CD4-positive, alpha-beta T cell (primary cell): ENCODE measurements at places on chromosomes 1 and 21. TPM values are rescaled to one million over a fixed set of nuclear protein-coding genes. Genes with fewer than 3 reads are reported as not detected.

The ATF3 gene
- 12.7 TPM for total RNA-seq

- no peak overlapping the region for H3K27ac ChIP-seq
- no peaks in the 10 kb centered on the region for H3K27me3 ChIP-seq
- no peaks in the 10 kb centered on the region for H3K36me3 ChIP-seq
- no peaks in the 10 kb centered on the region for H3K4me1 ChIP-seq
- no peak for DNase-seq
These were observed 53.6 kb downstream of the GLUL start for GRCh38 chr1:182337736-182338571.

- no peaks in the 10 kb centered on the region for H3K27me3 ChIP-seq
- DNase-seq: no peak
- peak overlapping the region; percentile 71 for H3K4me3 ChIP-seq
These were observed 2.2 kb downstream of the ZNF436 start for GRCh38 chr1:23367451-23367790.

The IL24 gene
- not detected for total RNA-seq

The CLEC20A gene
- total RNA-seq: not detected

The RAP1GAP gene
- 0.20 TPM for total RNA-seq
